Lower lobe of right lung (tissue), 2 donors: ENCODE measurements at places on chromosomes 4 and X. TPM values are rescaled to one million over a fixed set of nuclear protein-coding genes. Genes with fewer than 3 reads are reported as not detected.
A peak's percentile ranks its signal among the peaks of the same experiment; 100 is the strongest.

ADH7 gene
- 0.47 TPM for total RNA-seq

ARMCX4 gene
- 14.3 TPM for total RNA-seq

- H3K27me3 ChIP-seq = no peaks in the 10 kb centered on the region
- H3K36me3 ChIP-seq = peaks cover 50% of the 10 kb centered on the region
- peak overlapping the region; percentile 97 for H3K4me3 ChIP-seq
- H3K27ac ChIP-seq = peak overlapping the region; percentile 97
- H3K4me1 ChIP-seq = peaks cover 72% of the 10 kb centered on the region
Measured at GRCh38 chr4:2934077-2934812, 29.0 kb downstream of the NOP14 start.

DNA sequence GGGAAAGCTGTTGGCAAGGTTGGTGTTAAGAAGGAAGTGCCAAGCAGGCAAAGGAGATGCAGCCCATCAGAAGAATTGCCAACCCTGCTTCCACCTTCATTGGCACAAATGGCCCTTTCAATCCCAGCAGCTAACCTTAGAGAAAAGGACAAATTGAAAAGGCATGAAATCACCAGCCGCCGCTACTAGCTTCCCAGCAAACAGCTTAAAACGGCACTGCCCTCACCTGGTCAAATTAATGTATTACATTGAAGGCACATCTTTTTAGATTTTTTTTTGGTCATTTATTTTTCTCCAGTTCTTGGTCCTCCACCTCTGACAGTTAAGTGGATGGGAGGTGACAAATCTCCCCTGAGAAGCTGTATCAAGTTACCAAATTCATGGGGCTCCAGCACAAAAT is 51.0 kb upstream of the NHSL2 start:
- no peak overlapping the region for H3K27ac ChIP-seq
- H3K27me3 ChIP-seq = no peaks in the 10 kb centered on the region
- DNase-seq = no peak
- H3K36me3 ChIP-seq = no peaks in the 10 kb centered on the region
- H3K4me1 ChIP-seq = no peaks in the 10 kb centered on the region

DNA sequence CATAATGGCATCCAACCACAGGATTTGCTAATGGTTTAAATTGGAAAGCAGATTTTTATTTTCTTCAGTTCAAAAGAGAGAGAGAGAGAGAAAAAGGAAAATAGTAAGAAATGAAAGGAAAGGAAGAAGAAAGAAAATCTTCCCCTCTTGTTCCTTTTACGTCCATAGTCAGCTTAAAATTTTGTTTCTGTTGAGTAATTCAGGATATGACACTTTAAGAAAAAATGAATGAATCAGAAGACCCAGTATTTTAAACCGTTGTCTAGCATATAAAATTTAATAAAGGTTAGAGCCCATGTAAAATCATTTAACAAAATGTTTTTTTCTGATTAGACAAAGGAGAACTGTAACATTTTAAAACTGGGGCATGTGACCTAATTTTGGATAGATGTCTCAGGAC is 391.8 kb upstream of the EPHA5 start:
- no peak overlapping the region for H3K27ac ChIP-seq
- no peaks in the 10 kb centered on the region for H3K4me1 ChIP-seq
- DNase-seq = no peak
- no peak overlapping the region for H3K4me3 ChIP-seq
- H3K27me3 ChIP-seq = no peaks in the 10 kb centered on the region

GRCh38 chr4:109472343-109472761 is 38.7 kb downstream of the SEC24B start:
- H3K36me3 ChIP-seq = peaks cover 27% of the 10 kb centered on the region
- no peaks in the 10 kb centered on the region for H3K27me3 ChIP-seq
- H3K27ac ChIP-seq = no peak overlapping the region

DNA sequence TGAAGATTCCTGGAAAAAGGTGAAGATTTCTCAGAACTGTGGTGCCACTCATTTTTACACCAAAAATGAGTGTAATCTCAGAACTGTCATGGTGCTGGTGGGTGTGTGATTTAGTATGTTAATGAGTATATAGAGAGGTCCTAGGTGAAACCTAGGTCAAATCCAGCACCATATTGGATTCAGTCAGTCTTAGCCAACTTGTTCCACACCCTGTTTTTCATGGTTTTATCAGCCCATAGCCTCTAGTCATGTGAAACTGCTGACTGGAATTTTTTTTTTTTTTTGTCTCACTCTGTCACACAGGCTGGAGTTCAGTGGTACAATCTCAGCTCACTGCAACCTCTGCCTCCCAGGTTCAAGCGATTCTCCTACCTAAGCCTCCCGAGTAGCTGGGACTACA is 58.0 kb downstream of the LAS1L start:
- H3K27ac ChIP-seq = no peak overlapping the region
- DNase-seq = no peak
- no peaks in the 10 kb centered on the region for H3K4me1 ChIP-seq
- H3K4me3 ChIP-seq = no peak overlapping the region
- H3K36me3 ChIP-seq = no peaks in the 10 kb centered on the region

DNA sequence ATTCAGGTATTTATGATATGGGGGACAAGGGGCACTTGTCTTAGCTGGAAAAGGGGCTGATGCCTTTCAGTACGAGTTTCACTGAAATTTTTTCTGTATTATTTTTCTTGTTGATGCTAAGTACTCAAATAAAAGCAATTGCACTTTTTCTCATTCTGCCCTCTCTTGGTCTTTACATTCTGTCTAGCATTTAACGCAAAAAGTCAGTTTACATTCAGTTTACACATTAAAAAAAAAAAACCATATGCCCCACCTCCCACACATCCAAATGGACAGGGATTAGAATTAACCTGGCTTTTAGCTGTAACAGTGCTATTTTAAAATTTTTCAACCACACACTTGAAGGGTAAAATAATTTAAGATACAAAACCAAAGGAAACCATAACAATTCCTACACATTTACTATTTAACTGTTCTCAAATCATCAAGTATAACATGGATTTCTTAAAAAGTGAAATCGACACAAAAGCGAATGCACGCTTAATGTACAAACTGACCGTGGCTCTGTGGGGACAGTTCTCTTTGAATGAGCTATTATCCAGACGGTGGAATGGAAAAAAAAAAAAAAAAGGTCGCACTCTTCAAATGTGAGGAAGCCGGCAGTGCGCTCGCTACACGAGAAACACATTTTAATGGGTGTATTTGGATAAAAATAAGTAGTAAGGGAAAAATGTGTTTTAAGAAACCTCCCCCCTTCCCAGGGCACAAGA is 1.4 kb downstream of the AMMECR1 start:
- no peaks in the 10 kb centered on the region for H3K36me3 ChIP-seq
- H3K27ac ChIP-seq = no peak overlapping the region
- H3K4me3 ChIP-seq = peak overlapping the region; percentile 70

DNA sequence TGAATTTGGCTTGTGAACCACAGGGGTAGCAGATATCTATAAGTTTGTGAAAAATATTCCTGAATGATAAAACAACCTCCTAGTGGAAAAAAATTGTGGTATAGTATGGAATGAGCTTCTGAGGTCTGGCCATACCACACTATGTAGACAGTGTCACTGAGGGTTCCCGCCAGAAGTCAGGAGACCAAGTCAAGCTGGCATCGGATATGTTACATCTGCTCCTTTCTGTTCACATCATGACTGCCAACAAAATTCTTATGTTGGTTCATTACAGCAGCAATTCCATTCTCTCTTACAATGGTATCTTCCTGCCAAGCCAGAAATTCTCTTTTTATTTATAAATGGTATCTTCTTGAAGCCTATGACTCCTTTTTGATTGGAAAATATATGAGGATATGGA is 273.0 kb downstream of the PPP3CA start:
- no peaks in the 10 kb centered on the region for H3K27me3 ChIP-seq
- H3K27ac ChIP-seq = no peak overlapping the region
- H3K4me3 ChIP-seq = no peak overlapping the region
- peaks cover 8% of the 10 kb centered on the region for H3K36me3 ChIP-seq

- H3K27me3 ChIP-seq = no peaks in the 10 kb centered on the region
- H3K36me3 ChIP-seq = no peaks in the 10 kb centered on the region
- H3K4me1 ChIP-seq = no peaks in the 10 kb centered on the region
- H3K27ac ChIP-seq = no peak overlapping the region
Measured at GRCh38 chrX:134246282-134246681, 9.3 kb downstream of the CCDC160 start.

GRCh38 chrX:37666516-37666915 is 19.1 kb upstream of the XK start:
- DNase-seq = no peak
- H3K4me3 ChIP-seq = no peak overlapping the region
- no peaks in the 10 kb centered on the region for H3K27me3 ChIP-seq
- no peak overlapping the region for H3K27ac ChIP-seq
- H3K36me3 ChIP-seq = no peaks in the 10 kb centered on the region

DNA sequence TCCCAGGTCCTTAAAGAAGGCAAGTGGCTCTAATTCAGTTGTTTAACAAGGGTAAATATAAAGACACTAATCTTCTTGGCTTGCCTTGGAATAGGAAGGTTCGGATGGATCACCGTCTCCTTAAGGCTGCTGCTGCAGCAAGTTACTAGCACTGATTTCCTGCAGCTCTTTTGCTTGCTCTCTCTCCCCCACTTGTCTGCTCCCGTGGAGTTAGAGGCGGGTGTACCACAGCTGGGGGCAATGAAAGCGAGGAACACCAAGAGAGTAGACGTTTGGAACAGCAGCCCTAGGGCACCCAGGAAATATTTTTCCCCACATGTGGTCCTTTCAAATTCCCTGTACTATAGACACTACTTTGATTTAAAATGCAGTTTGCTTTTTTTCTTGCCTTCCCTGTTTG is 202.2 kb downstream of the SH2D1A start:
- H3K27ac ChIP-seq = no peak overlapping the region
- H3K27me3 ChIP-seq = no peaks in the 10 kb centered on the region
- H3K36me3 ChIP-seq = no peaks in the 10 kb centered on the region
- H3K4me3 ChIP-seq = no peak overlapping the region

GRCh38 chr4:21307709-21308108 is 607.5 kb downstream of the PACRGL start:
- no peaks in the 10 kb centered on the region for H3K36me3 ChIP-seq
- H3K4me3 ChIP-seq = no peak overlapping the region
- no peak for DNase-seq
- H3K4me1 ChIP-seq = no peaks in the 10 kb centered on the region
- no peak overlapping the region for H3K27ac ChIP-seq

- peaks cover 11% of the 10 kb centered on the region for H3K4me1 ChIP-seq
- DNase-seq = no peak
- no peaks in the 10 kb centered on the region for H3K36me3 ChIP-seq
- H3K27me3 ChIP-seq = no peaks in the 10 kb centered on the region
Measured at GRCh38 chrX:7145454-7145853, 2.1 kb upstream of the STS start.

- peaks cover 13% of the 10 kb centered on the region for H3K4me1 ChIP-seq
- peak overlapping the region; percentile 92 for H3K27ac ChIP-seq
- H3K36me3 ChIP-seq = no peaks in the 10 kb centered on the region
- no peak for DNase-seq
- peaks cover 15% of the 10 kb centered on the region for H3K27me3 ChIP-seq
- H3K4me3 ChIP-seq = peak overlapping the region; percentile 73
Measured at GRCh38 chr4:105896984-105897775, 1.9 kb downstream of the NPNT start.
